ENCODE measurements at places on chromosomes 2 and 18. TPM values are rescaled to one million over a fixed set of nuclear protein-coding genes. Genes with fewer than 3 reads are reported as not detected.

AGXT gene
- total RNA-seq: not detected

TNS1 gene
- total RNA-seq: 29.8 TPM

ZBTB7C gene
- total RNA-seq: not detected

CDK5R2 gene
- total RNA-seq: not detected

NT5C1B gene
- total RNA-seq: not detected

CELF4 gene
- not detected for total RNA-seq

DNER gene
- 2.6 TPM for total RNA-seq
